Activated CD4-positive, alpha-beta T cell treated with anti-CD3 and anti-CD28 coated beads for 4 hours (primary cell): ENCODE measurements at places on chromosomes 1 and 21.

DNA sequence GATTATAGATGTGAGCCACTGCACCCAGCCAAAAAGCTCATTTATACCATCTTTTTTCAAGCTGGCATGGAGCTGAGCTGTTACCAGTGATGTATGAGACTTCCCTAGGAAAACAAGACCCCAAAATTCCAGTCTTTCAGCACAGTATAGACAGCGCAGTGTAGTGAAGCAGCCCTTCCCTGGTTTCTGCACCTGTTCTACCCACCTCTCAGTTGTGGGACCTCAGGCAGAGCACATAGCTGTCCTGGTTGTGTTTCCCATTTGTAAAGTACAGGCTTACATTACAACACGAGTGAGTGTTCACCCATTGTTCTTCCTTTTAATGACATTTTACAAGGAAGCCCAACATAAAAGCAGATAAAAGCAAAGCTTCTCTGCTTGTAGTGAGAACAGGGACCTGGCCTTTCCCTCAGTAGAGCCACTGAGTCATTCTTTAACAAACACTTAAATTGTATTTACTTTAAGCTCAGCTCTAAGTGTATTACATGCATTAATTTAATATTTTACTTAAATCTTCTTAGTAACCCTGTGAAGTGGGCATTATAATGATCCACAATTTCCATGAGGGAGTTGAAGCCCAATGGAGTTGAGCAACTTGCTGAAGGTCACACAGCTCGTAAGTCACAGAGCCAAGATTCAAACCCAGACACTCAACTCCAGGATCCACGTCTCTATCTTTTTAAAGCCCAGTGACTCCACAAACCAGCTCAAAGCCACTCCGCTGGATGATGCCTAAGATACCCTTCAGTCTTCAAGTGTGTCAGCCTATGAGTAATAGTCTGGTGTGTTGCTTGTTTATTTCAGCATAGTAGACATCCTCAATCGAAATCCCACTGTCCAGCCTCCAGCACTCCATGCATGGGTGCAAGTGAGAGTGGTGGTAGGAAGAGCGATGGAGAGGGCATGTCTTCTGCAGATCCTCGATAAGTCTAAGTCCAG is 40.5 kb upstream of the CAPZB start:
- no peak for DNase-seq

DNA sequence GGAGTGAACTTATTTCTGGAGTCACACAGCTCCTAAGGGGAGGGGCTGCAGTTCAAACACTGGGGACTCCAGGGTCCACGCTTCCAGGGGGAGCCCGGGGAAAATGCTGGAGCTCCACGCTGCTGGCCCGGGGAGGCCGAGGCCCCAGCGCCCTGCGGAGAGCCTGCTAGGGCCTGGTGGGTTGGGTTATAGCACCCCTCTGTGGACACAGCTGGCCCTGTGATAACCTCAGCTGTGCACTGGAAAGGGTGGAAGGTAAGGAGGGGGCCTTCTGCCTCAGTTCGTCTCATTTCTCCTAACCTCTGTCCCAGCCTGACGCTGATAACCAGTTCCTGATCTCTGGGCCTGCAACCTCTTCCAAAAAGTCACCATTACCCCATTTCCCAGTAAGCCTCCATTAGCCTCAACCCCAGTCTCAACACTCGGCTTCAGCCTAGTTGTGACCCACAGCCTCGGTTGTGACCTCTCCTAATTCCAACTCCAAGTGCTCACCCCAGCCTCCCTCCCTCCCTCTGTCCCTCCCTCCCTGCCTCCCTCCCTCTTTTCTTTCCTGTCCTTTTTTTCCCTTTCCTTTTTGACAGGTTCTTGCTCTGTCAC is 7.1 kb downstream of the NBL1 start:
- DNase-seq, result peak; percentile 44

DNA sequence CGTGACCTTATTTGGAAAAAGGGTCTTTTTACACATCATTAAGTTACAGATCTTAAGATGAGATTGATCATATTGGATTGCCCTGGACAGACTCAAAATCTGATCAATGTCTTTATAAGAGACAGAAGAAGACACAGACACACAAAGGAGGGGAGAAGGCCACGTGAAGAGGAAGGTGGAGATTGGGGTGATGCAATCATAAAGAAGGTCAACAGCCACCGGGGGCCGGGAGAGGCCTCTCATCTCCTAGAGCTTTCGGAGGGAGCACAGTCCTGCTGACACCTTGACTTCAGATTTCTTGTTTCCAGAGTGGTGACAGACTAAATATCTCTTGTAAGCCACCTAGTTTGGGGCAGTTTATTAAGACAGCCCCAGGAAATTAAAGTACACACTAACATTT is 204.6 kb upstream of the CSF3R start:
- DNase-seq, result no peak

DNA sequence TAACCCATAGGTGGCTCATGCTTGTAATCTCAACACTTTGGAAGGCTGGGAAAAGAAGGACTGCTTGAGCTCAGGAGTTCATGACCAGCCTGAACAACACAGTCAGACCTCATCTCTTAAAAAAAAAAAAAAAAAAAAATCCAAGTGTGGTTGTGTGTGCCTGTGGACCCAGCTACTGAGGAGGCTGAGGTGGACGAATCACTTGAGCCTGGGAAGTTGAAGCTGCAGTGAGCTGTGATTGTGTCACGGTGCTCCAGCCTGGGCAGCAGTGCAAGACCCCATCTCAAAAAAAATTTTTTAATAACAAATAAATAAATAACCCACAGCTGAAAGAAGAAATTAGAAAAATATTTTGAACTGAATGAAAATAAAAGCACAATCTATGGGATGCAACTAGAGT is 13.8 kb downstream of the INTS7 start:
- DNase-seq, result no peak

GRCh38 chr1:160148121-160148520 is 3.3 kb upstream of the ATP1A4 start:
- no peak for DNase-seq

- no peak for DNase-seq
Observed at GRCh38 chr1:18120638-18121037, 13.0 kb downstream of the IGSF21 start.

- DNase-seq, result no peak
Observed at GRCh38 chr1:77096496-77097255, 122.6 kb downstream of the PIGK start.

GRCh38 chr1:33219886-33220661 is 36.2 kb upstream of the ZNF362 start:
- DNase-seq, result no peak

- no peak for DNase-seq
Observed at GRCh38 chr1:109931911-109932636, 21.4 kb downstream of the CSF1 start.

- no peak for DNase-seq
Observed at GRCh38 chr1:110084227-110085078, 14.0 kb upstream of the ALX3 start.

DNA sequence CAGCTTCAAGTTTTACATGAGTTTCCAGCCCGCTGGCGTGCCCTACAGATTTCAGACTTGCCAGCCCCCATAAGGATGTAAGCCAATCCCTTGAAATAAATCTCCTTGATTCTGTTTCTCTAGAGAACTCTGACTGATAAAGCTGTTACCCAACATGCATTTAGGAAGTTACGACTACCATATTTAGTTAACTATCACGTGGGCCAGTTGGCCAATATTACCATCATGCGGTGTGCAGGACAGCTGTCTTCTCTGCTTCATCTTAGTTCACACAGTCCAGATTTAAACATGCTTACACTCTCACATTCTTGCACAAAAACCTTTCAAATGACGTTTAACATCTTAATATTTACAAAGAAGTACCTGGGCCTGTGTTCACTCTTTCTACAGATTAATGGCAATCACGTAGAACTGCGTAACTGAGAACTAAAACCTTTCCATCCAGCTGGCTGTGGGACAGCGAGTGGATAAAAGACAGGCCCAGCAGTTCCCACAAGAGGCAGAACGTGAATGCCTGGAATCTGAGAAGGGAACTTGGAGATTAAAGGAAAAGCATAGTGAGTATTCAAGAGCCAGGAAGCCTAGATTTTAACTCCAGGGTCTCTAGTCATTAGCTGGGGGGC is 20.8 kb downstream of the FAM177B start:
- DNase-seq, result no peak

DNA sequence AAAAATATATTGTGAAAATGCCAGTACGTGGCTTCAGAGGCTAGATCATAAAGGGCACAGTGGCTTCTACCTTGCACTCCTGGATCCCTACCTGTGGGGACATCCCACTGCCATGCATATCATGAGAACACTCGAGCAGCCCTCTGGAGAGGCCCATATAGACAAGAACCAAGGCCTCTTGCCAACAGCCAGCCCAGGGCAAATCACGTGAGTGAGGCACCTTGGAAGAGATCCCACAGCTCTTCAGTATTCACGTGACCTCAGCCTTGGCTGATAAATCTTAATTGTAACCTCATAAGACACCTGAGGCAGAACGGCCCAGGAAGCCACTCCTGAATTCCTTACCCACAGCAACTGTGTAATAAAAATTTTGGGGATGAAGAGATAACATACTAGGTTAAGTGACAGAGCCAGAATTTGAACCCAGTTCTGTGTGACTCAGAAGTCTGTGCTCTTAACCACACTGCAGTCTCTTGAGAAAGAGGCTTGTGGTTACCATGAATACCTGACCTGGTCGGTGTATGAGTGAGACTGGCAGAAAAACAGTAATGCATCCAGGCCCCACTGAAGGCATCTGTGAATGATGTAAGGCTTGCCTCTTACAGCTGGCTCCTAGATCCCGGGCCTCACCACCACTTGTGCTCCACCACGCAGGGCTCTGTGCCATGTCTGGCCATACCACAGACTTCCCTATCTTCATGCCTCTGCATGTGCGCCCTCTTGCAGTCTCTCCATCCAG is 6.9 kb upstream of the A3GALT2 start:
- no peak for DNase-seq

DNA sequence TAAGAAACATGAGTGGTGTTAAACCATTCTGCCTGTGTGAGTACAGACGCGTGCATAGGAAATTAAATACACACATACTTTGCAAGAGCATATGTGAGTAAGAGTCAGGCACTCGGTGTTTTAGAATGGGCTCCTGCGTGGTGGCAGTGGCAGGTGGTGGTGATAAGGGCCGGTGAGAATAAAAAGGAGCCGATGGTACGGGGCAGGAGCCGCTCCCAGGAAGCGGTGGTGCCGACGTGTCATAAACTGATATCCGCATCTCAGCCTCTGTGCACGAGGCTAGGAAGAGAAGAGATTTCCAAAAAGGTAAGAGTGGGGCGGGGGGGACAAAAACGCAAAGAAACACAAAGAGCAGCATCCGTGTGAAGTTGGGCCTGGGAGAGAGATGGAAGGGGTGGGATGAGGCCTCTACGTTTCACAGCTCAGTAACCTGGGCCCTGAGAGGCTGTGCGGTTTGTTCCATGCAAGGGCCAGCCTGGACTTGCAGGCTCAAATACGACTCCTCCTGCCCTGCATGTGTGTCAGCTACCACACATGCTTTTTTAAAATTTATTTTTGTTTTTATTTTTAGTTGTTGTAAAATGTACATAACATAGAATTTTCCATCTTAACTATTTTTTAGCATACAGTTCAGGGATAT is 127.7 kb upstream of the COL6A1 start:
- DNase-seq, result no peak

DNA sequence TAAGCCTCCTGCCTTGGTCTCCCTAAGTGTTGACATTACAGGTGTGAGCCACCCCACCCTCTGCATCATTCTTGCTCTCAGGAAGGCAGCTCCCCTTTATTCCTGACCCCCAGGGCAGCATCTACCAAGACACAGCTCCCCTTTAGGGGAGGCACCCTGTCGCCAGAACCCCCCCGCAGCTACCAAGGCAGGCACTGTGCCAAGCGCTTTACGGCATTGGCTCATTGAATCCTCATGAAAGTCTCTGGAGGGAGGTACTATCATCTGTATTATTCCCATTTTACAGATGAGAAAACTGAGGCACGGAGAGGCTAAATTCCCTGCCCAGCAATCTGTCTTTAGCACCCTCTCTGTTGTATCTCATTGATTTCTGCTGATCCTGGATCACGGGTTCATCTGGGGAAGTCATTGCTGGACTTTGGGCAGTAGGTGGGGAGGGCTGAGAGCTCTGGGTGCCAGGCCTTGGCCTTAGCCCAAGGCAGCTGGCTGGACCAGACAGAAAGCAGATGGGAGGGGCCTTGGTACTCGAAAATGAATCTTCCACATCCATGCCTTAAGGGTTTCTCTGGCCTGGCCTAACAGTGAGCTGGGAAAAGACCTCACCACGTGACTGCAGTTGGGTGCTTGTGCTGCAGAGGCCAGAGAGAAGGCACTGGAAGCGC is 5.9 kb downstream of the PLOD1 start:
- no peak for DNase-seq

- no peak for DNase-seq
Observed at GRCh38 chr21:43783098-43783700, 6.2 kb upstream of the RRP1 start.

DNA sequence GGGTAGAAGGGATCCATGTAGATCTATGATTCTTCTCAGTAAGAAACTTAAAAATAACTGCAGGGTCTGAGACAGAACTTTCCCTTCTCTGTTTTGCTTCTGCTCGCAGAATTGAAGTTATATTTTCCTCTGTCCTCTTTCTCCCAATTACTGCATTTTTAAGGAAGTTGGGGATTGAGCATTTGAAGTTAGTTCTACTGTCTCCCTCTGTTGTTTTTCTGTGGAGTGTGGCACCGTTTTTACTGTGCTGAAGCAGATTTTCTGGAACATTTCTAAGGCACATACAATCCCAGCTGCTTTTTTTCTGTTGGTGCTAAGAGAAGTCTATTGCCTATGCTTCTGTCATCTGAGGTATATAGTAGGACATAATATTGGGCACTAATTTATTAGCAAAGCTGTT is 43.3 kb downstream of the RASAL2 start:
- no peak for DNase-seq

GRCh38 chr1:244843148-244843978 is 7.9 kb downstream of the COX20 start:
- DNase-seq, result no peak

DNA sequence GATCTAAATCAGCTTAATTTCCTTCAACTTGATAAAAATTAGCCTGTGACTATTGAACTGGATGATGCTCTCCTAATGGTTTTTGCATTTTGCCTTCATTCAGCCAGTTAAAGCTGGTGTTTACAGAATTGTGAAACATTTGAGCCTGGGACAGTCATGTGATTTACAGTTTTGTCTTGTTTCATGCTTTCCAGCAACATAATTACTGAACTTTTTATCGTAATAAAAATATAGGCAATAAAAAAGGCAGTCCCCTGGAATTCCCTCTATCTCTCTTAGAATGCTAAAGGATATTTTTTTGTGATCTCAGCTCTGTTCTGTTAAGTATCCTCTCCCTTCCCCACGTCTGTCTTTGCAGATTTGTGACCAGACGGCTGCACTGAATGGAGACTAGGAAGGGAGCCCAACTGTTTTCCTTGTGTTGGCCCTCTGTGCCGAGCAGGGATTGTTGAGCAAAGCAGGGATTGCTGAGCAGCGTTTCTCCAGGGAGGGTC is 70.3 kb upstream of the RGL1 start:
- no peak for DNase-seq
